ENCODE measurements at places on chromosomes 5 and 9.

GRCh38 chr5:115150512-115150911 is 19.2 kb downstream of the TRIM36 start:
- no peaks in the 10 kb centered on the region for H3K4me1 ChIP-seq
- no peak for DNase-seq
- H3K4me3 ChIP-seq: no peak overlapping the region
- peaks cover 5% of the 10 kb centered on the region for H3K36me3 ChIP-seq
- no peak overlapping the region for H3K27ac ChIP-seq

GRCh38 chr5:53161876-53162275 is 52.3 kb upstream of the MOCS2 start:
- DNase-seq: no peak
- no peaks in the 10 kb centered on the region for H3K4me1 ChIP-seq
- no peak overlapping the region for H3K27ac ChIP-seq
- no peak overlapping the region for H3K4me3 ChIP-seq

- no peaks in the 10 kb centered on the region for H3K36me3 ChIP-seq
- no peak for DNase-seq
- H3K27ac ChIP-seq: no peak overlapping the region
- H3K27me3 ChIP-seq: no peaks in the 10 kb centered on the region
Measured at GRCh38 chr5:76657091-76657490, 33.9 kb upstream of the F2RL2 start.

DNA sequence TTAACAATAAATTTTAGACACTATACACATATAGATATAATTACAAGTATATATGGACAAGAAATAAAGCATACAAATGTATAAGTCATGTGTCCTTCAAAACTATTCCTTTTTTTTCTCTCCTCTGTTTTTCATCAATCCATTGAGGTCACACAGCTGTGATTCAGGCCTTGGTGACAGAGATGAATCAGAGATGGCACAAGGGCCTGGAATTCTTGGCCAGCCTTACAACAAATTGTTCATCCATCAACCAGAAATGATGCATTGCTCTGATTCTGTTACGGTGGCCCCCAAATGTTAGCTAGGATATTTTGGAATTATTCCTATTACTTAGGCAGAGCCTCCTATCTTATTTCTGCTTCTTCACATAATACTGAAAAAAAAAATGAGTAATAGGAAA is 108.7 kb upstream of the MPDZ start:
- no peak for DNase-seq
- no peak overlapping the region for H3K27ac ChIP-seq
- no peak overlapping the region for H3K4me3 ChIP-seq
- no peaks in the 10 kb centered on the region for H3K4me1 ChIP-seq

GRCh38 chr5:163963881-163964280 is 458.5 kb downstream of the MAT2B start:
- no peak for DNase-seq
- no peaks in the 10 kb centered on the region for H3K27me3 ChIP-seq
- H3K36me3 ChIP-seq: no peaks in the 10 kb centered on the region
- H3K4me1 ChIP-seq: no peaks in the 10 kb centered on the region
